ENCODE measurements at places on chromosomes 7 and 10. TPM values are rescaled to one million over a fixed set of nuclear protein-coding genes. Genes with fewer than 3 reads are reported as not detected.

The APBB1IP gene
- 47.7 TPM for total RNA-seq

- DNase-seq: no peak
Observed at GRCh38 chr10:115026056-115026745, 67.0 kb upstream of the ATRNL1 start.

The SPDYE9 gene
- not detected for total RNA-seq

The ZMIZ2 gene
- 122 TPM for total RNA-seq

The NAT16 gene
- not detected for total RNA-seq

The ASB15 gene
- not detected for total RNA-seq

The CCDC146 gene
- 1.2 TPM for total RNA-seq

DNA sequence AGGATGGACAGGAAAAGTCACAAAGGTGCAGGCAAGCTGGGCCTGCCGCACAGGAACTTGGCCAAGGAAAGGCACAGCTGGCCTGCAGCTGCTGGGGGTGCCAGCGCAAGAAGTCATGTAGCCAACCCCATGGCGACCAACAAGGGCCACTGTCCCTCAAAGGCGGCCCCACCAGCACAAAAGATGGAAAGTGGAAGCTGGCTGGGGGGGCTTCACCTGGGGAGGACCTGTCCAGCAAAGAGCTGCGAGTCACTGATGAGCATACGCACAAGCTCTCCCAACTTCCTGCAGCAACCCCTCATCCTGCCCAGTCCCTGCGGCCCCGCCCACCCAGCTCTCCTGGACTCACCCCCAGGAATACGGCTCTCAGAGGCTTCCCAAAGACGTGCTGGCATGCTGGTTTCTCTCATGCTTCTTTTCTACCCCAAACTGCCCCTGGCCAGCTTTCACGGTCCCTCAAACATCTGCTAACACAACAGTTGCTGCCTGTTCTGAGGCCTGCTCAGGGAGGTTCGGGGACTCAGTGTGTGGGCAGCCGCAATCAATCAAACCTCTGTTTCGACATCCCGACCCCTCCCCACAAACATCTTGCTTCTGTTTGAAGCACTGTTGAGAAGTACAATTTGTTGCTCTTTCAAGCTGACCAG, 67.6 kb downstream of the FAM53B start:
- DNase-seq: no peak

DNA sequence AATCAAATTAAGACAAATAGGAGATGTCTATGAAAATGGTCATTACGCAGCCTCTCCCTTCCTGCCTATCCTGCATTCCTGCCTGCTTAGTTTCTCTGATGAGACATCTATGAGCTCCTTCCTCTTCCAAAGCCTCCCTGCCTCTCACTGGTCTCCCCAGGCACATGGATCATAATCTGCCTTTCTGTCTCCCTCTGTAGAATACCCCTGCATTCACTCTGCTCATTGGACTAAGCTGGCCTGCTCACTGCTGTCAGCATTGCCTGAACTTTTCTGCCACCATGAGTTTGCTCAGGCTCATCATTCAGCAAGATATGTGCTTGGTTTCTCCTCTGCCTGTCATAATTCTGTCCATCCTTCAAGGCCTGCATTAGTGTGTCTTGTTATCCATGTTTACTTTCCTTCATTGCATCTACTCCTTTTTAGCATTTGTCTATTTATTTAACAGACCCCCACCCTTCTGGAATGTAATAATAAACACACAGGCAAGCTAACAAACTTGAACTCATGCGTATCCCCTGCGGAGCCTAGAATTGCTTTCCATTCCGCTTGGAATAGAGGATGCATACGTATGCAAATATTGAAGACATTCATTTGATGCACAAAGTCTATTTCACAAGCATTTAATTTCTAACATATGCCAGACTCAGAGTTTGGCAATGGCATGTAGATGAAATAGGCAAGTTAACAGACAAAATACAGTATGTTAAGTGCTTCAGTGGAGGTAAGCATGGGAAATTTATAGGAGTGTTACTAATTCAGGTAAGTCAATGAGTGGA, 88.3 kb downstream of the PTPRZ1 start:
- DNase-seq: no peak

- DNase-seq: no peak
Observed at GRCh38 chr10:45640941-45641340, 31.6 kb downstream of the ZFAND4 start.

The PFKFB3 gene
- total RNA-seq: 60.1 TPM

GRCh38 chr10:43126759-43127424, 11.4 kb upstream of the CSGALNACT2 start:
- DNase-seq: no peak

DNA sequence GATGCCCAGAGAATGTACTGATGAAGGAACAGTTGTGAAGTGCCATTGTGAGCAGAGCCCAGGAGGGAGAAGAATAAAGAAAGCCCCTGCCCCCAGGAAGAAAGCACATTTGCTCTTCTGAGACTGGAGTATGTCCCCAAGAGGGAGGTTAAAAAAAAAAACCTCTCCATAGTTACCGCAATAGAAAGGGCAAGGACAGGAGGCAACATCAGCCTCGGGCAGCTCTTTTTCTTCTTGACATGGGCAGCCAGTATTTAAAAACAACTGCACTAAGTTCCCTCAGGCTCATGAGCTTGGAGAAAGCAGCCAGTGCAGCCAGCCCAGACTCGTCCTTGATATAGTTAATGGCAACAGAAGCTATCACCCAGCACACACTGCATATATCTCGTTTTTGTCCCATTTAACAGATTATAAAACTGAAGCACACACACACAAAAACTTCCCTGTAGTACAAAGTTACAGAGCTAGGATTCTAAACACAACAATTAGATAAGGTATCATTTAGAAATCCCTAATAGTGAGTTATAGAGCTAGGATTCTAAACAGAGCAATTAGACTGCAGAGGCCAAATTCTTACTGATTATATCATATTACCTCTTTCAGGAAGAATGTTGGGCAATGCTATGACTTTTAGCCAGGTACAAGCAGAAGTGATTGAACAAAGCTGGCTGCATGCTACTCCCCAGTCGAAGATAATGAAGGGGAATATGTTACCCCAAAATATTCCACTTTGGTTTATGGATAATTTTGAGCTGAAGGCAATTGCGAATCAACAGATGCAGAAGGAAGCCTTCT, 823.5 kb downstream of the GRID1 start:
- no peak for DNase-seq

DNA sequence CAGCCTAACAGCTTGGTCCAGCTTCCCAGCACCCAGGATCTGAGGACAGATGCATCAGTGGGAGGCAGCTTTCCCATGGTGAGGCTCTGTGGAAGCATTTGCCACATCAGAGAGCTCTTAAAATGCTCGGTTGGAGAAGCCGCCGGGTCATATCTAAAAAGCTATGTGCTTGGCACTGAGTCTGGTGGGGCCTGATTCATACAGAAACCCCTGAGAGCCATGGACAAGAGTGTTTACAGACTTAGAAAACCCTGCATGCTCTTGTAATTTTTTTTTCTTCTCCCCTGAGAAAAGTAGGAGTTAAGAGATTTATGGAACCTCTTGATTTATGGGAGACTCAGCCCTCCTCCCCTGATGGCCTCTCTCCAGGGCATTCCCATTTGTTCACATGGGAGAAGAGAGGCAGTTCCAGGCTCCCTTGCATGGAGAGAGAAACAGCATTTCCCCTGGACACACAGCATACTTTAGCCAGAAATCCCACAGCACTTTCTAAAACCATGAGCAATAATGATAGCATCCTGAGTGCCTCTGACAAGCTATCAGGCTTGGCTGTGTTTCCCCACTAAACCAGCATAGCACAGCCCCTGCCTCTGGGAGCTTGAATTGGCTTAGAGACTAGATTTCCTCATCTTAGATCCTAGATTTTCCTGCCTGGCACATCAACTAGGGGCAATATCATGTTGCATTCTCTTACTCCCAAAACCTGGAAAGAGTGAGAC, 322.1 kb upstream of the AUTS2 start:
- DNase-seq: no peak

DNA sequence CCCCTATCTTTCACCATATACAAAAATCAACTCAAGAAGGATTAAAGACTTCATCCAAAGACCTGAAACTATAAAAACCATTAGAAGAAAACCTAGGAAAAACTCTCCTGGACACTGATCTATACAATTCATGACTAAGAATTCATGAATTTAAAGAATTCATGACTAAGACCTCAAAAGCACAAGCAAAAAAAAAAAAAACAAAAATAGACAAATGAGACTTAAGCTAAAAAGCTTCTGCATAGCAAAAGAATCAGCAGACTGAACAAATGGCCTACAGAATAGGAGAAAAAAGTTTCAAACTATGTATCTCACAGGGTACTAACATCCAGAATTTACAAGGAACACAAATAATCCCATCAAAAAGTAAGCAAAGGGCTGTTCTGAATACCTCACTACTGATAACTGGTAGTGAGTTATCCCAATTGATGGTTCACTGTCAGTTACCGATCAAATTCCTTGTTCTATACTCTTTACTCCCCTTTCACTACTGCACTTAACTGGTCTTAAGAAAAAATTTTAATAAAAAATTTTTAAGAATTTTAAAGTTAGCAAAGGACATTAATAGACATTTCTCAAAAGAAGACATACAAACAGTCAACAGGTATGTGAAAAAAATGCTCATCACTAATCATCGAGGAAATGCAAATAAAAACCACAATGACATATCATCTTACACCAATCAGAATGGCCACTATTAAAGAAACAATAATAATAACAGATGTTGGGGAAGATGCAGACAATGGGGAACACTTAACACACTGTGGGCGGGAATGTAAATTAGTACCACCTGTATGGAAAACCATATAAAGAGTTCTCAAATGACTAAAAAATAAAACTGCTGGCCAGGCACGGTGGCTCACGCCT, 33.2 kb downstream of the KMT2C start:
- no peak for DNase-seq

- no peak for DNase-seq
Observed at GRCh38 chr7:48213226-48213625, 42.0 kb downstream of the ABCA13 start.

GRCh38 chr10:126049759-126050700, 153.7 kb downstream of the FANK1 start:
- DNase-seq: no peak

DNA sequence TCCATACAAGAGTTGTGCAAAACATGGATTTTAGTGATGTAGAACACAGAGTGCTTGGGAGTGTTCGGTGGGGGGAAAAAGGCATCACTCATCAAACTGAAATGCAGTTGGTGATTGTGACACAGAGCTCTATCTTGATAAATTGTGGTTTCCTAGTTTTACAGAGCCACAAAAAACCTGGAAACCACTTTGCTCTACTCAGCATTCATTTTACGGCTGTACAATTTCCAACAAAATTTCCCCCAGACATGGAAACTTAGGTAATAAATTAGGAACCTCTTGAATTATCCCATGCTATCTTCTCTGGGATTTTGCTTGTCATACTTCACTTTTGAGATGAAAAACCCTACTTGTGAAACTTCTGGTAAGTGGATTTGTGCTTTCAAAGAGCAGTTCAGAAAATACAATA, 614.9 kb upstream of the FZD8 start:
- DNase-seq: no peak

The MYO3A gene
- total RNA-seq: not detected

The GSTO1 gene
- total RNA-seq: 122 TPM

The CEP55 gene
- total RNA-seq: 44.4 TPM

GRCh38 chr7:106720641-106721040, 59.7 kb upstream of the CCDC71L start:
- no peak for DNase-seq

DNA sequence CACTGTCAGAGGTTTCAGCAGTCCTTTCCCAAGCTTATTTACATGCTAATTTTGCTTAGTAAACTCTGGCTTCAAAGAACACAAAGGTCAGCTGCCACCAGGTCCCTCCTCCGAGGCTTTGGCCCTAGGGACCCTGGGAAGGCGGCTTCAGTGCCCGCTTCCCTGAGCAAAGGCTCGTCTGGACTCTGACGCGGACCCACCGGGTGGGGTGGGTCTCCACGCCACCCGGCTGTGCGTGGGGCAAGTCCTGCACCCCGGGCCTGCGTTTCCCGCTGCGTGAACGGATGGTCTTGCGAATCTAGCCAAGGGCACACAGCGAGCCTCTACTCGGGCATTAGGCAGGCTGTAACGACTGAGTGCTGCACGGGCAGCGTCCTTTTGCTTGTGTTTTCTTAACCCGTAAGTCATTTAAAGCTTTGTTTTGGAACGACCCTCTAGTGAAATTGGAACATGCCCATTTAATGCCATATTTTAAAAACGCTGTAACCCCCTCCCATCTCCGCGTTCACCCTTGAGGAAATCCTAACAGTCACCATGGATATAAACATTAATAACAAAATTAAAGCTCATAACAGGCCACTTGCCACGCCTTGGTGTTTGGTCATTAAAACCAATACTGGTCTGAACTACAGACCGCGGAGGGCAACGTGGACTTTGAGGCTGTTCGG, 828 bp downstream of the BNIP3 start:
- DNase-seq: no peak

GRCh38 chr7:8585591-8585990, 152.2 kb downstream of the NXPH1 start:
- no peak for DNase-seq

The C7orf57 gene
- 0.92 TPM for total RNA-seq

DNA sequence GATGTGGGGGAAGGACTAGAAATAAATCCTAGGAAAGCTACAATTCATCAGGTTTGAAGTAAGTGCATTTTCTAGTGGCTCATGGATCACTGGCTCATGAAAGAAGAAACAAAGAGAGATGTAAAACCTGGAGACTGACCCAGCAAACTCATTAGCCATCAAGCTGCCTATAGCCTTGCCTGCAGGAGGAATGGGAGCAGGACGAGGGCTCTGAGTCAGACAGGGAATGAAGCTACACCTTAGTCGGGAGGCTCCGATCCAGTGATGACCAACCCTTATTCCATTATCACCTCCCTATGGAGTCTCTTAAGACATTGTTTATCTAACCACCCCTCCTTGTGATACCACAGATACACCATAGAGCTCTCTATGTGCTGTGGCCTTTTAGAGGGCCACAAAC, 112.5 kb upstream of the WDR11 start:
- no peak for DNase-seq

DNA sequence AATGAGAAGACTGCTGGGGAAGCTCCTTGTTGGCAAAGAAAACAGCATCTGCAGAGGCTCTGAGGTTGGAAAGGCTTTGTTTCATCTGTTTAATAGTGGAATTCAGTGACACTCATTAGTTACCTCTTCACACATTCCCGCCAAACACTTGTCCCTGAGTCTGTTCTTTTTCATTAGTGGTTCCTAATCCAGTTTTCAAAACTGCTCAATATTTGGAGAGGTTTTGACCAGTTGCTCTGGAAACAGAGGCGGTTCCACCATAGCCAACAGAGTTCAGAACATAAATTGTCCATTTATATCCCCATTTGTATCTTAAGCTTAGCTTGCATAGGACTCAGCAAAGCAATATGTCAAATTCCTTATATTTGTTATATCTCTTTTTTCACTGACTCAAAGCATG, 754.6 kb downstream of the AUTS2 start:
- no peak for DNase-seq

DNA sequence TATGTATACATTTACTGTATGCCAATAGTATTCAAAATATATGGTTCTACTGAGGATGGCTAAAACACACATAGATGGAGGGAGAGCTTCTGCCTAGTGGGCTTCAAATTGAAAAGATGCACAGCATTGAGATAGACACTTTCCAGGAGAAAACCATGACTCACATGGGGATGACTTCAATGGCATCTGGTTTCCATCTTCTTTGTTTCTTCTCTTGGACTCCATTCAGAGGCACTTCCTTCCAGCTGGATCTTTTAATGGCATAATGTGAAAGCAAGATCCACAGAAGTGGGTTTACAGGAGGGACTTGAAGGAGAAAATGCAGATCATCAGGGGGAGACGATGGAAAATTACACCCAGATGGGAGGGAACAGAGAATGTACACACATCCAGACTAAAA, 84.9 kb downstream of the ZNF365 start:
- no peak for DNase-seq

The IFIT1B gene
- total RNA-seq: not detected

The PGAM2 gene
- total RNA-seq: 0.44 TPM

The LRRC27 gene
- 1.8 TPM for total RNA-seq

All from CD8-positive, alpha-beta memory T cell (primary cell).